Osteoblast (primary cell): ENCODE measurements at places on chromosomes 11 and 22.

DNA sequence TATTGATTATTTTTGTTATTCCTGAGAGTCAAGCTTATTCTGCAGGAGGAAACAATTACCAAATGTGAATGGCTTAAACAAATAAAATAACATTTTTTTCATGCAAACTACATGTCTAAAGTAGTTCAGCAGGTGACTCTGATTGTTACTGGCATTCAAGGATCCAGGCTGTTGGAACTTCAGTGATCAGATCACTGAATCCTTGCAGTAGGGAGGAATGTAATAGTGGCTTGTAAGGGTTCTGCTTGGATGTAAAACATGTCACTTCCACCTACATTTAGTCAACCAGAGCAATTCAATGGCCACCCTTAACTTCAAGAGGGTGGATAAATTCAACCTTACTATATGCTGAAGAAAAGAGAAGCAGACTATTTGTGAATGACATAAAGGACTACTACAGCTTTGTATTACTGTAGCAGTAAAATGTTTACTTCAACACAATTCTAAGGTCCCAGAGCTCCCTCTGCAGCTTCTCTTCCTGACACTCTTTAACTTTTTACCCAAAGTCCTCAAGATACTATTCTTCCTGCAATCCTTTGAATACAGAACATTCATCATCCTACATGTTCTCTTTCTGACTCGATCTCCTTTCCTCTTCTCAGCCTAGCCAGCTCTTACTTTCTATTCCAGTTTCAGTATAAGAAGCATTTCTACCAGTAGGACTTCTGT lies 284.0 kb downstream of the LRRC4C start:
- H3K27me3 ChIP-seq, result no peaks in the 10 kb centered on the region
- H3K27ac ChIP-seq, result no peak overlapping the region
- H3K36me3 ChIP-seq, result no peaks in the 10 kb centered on the region
- no peaks in the 10 kb centered on the region for H3K4me1 ChIP-seq
- no peak for DNase-seq
- no peak overlapping the region for H3K4me3 ChIP-seq

DNA sequence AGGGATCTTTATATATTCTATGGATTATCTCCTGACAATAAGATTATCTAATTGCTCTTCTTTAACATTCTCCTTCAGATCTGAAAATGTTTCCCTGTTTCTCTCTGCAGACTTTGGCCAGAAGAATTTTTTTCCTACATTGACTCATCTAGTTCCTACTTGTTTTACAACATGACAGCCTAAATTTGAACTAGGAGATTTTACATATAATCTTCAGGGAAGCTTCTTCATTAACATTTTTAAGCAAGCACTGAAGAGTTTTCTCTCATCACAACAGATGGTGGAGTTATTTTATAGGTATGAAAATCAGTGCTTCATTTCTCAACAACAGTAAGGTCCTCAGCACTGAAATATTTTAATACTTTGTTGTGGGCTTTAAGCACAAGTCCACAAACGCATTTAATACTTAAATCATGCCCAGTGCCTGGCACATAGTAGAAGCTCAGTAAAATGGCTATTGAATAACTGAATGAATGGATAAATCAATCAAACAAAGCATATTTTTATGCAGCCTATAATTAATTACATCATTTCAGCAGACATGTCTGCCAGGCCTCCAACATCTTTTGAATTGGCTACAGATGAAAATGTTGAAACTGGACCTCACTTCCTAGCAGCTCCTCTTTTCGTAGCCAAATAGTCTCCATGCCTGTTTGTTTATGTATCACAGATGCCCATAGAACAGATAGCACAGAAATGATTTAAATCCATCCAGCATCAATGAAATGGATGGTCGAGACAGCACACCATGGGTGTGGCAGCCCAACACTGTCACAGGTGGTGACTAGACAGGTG lies 117.3 kb upstream of the POU2AF2 start:
- DNase-seq, result no peak
- H3K4me1 ChIP-seq, result no peaks in the 10 kb centered on the region
- H3K4me3 ChIP-seq, result no peak overlapping the region
- H3K27ac ChIP-seq, result no peak overlapping the region

GRCh38 chr22:32075997-32076760 lies 33.1 kb downstream of the SLC5A1 start:
- no peak overlapping the region for H3K4me3 ChIP-seq
- peaks cover 34% of the 10 kb centered on the region for H3K27me3 ChIP-seq
- H3K27ac ChIP-seq, result no peak overlapping the region
- H3K4me1 ChIP-seq, result peaks cover 4% of the 10 kb centered on the region

DNA sequence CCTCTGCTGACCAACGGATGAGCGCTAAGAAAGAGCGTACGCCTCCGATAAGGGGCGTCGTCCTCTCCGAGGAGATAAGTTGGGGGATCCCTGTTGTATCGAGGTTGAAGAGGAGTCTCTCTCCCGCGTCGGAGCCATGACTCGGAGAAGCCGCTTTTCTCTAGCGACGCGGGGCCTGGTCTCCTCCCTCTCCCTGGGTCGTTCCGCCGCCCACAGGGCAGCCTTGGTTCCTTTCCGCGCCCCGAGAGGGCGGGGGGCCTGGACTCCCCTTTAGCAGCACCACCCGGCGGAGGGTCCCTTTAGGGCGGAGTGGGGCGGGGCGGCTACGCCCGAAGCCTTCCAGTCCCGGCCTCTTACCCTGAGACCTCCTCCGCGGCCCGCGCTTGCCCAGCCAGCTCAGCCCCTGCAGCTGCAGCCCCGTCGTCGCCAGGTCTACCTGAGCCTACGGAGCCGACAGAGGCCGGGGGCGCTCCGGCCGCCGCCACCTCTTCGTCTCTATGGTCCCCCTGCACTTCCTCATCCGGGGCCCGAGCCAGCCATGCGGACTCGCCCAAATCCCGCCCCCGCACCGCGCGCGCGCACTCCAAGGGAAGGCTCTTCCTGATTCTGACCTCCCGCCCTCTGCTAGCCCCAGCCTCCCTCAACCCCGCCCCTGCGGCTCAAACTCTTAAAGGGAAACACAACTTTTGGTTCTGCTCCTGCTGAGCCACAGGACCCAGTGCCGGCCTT lies at the start of gene PRR14L:
Gene PRR14L (minus strand): TSS at position 497 of the 729 bp plus-strand sequence. CDS start 11,272 bp downstream, outside the sequence.
- H3K27ac ChIP-seq, result peak within 1 kb of the TSS; percentile 89
- H3K27me3 ChIP-seq, result no peaks in the 10 kb centered on the region
- peak; percentile 96 for DNase-seq
- H3K4me1 ChIP-seq, result peaks cover 41% of the 10 kb centered on the region

- peaks cover 29% of the 10 kb centered on the region for H3K4me1 ChIP-seq
- H3K27me3 ChIP-seq, result no peaks in the 10 kb centered on the region
- DNase-seq, result no peak
- H3K4me3 ChIP-seq, result no peak overlapping the region
- no peak overlapping the region for H3K27ac ChIP-seq
Observed at GRCh38 chr11:46696212-46696558, 4.2 kb downstream of the ARHGAP1 start.

DNA sequence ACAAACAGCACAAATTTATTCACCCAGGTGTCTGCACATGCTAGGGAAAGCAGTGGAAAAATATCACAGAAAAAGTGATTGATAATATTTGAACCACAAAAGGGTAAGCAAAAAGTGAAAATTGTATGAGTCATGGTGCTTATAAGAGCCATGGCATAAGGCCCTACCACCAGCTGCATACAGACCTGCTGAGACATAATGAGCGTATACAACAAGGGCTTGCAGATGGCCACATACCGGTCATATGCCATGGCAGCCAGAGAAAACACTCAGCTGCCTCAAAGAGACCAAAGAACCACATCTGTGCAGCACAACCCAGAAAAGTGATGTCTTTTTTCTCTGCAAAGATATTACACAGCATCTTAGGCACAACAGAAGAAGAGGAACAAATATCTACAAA lies 71.4 kb upstream of the OR9G4 start:
- no peaks in the 10 kb centered on the region for H3K27me3 ChIP-seq
- H3K4me1 ChIP-seq, result no peaks in the 10 kb centered on the region
- DNase-seq, result no peak
- H3K4me3 ChIP-seq, result no peak overlapping the region
